ENCODE measurements at places on chromosomes 6 and 20. TPM values are rescaled to one million over a fixed set of nuclear protein-coding genes. Genes with fewer than 3 reads are reported as not detected.

The MACROD2 gene
- 49.3 TPM for polyA plus RNA-seq

GRCh38 chr6:84424956-84425355, 197.5 kb upstream of the CEP162 start:
- DNase-seq = no peak

GRCh38 chr6:1597924-1598323, 11.8 kb upstream of the FOXC1 start:
- DNase-seq = no peak

- no peak for DNase-seq
Measured at GRCh38 chr20:46365487-46366220, 40.8 kb downstream of the ELMO2 start.

DNA sequence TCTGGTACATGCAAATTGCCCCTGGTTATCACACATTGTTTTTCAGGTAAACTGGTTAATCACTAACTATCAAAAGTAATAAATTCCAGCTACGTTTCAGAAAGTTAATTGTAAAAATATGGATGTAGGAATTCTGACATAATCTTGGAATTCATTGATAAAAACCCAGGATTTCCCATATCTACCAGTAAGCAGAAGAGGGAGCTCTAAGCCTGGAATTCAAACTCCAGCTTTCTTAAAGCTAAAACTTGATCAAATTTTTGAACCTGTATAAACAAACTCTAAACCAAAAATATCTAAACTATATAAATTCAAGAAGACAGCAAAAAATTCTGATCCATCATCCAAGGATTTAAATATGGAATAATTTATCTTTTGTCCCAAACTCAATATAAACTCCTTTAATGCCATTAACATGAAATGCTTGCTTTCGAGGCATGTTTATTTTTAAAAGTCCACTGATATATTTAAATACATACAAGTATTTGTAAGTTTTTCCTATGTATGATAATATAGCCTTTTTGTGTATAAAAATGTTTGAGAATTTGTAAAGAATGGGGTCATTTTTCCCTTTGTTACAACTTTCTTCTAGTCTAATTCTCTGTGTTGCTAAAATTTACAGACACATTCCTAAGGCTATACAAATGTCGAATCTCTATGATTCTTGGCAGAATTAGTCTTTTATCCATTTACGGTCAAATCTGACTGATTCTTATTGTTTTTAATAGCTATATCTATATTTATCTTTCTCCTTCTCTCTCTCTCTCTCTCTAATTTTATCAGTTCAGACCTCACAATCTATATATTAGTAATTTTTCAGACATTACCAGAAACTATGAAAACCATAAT, 91.4 kb upstream of the RNF217 start:
- DNase-seq = no peak

The PMEPA1 gene
- 12.9 TPM for polyA plus RNA-seq

The CENPW gene
- 2.3 TPM for polyA plus RNA-seq

The PRSS16 gene
- polyA plus RNA-seq = 0.76 TPM

- no peak for DNase-seq
Measured at GRCh38 chr6:20302702-20303251, 90.5 kb upstream of the MBOAT1 start.

DNA sequence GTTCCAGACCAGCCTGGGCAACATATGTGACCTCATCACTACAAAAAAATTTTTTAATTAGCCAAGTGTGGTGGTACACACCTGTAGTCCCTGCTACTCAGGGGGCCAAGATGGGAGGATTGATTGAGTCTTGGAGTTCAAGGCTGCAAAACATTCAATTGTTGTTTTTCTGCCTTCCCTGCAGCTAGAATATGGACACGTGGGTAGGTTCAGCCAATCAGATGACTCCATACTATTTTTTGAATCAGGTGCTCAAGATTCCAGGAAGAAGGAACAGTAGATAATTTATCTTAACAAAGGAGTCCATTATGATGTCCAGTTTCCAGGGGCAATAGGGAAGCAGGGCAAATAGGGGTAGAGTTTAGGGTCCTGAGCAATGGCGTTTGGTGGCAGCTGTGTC, 2.4 kb upstream of the DEFB119 start:
- DNase-seq = no peak

DNA sequence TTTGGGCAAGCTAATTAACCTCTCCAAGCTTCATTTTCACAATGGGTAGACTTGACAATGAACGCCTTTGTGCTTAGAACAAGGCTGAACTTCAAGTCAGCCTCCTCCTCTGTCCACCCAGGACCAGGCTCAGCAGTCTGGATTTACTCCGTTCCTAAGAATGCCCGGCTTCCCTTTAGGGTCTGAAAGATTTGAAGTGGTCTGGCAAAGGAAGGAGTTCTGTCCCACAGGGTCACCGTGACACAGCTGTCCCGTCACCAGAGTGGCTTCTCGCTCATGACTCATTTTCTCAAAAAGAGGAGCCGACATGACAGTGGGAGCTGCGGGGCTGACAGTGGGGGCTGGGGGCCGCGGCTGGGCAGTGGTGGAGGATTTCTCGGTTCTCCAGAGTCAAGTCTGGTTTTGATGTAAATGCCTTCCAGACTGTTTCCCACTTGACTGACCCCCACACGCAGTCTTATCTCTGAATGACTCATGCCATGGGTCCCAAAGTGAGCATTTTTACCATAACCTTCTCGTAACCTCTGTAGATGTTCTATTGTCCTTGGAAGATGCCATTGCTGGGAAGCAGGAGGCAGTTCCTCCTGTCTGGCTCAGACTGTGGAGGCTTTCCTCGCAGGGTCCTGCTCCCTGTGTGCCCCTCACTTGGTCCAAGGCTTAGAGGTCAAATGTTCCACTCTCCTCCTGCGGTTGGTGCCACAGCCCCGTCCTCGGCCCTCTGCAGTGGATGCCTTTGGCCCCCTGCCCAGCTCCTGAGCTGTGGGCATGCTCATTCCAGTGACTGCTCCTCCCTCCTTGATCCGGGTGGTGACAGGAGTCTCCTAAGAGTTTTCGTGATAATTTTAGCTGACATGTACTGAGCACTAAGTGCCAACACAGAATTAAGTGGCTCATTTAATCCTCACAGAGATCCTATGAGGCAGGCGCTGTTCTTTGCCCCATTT, 253.1 kb downstream of the FNDC1 start:
- no peak for DNase-seq

The APOM gene
- polyA plus RNA-seq = 8.5 TPM

The MYMX gene
- not detected for polyA plus RNA-seq

The SDCBP2 gene
- polyA plus RNA-seq = 1.4 TPM

The SYNGAP1 gene
- polyA plus RNA-seq = not detected
